ENCODE measurements at places on chromosomes 7 and 10.

DNA sequence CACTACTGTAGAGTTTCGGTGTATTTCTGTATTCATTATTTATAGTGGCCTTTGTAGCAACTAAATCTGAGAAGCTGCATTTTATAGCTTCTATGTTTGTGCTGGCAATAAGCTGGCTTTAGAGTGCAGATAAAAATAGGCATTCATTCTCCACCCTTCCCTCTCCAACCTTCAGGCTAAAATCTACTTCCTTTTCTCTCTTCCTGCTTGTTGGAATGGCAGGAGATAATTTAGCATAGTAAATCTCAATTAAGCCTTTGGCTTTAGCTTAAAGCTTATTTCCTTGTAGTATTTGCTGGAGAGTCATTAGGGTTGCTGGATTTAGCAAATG, 58.5 kb downstream of the CPVL start:
- no peak for DNase-seq

DNA sequence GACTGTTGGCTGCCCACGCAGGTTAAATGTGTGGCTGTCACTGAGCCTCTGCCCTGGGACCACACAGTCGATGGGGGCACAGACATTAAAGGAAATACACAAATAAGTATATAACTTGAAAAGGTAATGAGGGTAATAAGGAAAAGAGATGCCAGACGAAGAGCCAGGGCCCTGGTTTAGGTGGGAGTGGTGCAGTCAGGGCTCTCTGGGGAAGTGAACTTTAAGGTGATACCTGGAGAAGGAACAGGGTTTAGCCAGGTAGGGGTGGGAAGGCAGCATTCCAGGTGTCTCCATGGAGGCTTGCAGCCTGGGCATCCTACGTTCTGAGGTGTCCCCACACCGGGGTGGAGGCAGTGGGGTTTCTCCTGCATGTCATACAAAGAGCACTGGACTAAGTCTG, 50.4 kb downstream of the UNC5B start:
- DNase-seq: no peak

DNA sequence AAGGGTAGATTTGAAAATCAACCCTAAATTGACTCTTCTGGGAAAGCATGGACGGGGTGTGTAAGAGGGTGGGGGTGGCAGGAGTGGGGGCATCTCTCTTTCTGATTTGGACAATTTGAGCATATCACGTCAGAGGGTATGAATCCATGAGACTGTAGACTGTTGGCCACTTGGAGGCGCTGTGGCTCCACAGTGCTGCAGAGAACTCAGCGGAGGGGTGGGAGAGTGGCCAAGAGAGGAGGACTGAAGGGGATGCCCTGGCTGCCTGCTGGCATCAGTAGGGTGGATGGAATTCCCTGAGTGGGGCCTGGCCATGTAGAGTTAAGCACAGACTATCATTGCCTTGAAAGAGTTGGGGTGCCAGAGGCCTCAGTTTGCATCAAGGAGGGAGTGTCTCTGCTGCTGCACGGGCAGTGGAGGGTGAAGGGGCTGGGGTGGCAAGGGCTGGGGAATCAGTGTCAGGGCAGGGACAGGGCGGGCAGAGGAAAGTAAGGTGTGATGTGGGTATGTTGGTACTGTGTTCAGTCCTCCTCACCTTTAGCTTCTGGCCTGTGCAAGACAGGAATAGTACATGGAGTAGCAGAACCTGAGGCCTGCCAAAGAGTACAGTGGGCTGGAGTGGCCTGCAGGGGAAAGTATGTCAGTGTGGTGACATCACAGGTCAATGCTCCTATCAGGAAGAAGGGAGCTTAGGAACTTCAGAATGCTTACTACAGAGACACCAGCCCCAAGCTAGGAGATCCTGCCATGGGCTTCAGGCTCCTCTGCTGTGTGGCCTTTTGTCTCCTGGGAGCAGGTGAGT, 133.5 kb upstream of the PRSS58 start:
- no peak for DNase-seq

- DNase-seq: no peak
These were observed 857 bp upstream of the FOXP2 start for GRCh38 chr7:114413761-114414155.

GRCh38 chr10:22931948-22932347, 4.1 kb downstream of the ARMC3 start:
- DNase-seq: no peak

GRCh38 chr7:107461938-107462533, 7.8 kb upstream of the GPR22 start:
- no peak for DNase-seq

DNA sequence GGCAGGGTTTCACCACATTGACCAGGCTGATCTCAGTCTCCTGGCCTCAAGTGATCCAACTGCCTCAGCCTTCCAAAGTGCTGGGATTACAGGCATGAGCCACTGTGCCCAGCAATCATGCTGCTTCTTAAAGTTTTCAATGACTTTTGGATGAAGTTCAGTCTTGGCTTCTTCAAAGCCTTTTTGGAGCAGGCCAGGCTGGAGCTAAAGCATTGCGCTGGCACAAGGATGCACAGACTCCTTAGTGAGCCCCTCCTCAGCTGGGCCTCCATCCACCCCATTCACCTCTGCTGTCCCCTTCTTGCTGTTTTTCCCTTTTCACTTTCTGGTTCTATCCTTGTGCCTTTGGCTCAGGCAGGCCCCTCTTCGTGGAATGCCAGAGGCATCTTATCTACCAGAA, 638.6 kb downstream of the TYW1 start:
- no peak for DNase-seq

- DNase-seq: no peak
These were observed 283.6 kb downstream of the SUGCT start for GRCh38 chr7:40418448-40418847.

DNA sequence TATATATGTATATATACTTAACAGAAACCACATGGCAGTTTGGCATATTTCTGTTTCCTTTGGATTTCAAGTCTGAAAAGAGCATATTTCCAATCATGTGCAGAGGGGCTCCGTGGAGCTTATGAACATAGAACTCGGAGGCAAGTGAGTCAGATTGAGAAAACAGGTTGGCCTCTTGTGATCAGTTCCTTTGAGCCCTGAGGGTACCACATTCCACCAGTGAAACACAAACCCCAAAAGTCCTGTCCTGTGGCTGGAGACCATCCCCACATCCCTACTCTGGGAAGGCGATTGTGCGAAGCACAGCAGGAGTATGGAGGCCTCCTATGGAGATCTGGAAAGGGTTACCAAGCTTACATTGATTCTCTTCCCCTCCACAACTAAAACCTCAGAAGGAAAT, 196.7 kb upstream of the TMEM72 start:
- DNase-seq: no peak

- DNase-seq: no peak
These were observed 54.6 kb upstream of the ZNF32 start for GRCh38 chr10:43703286-43703685.

GRCh38 chr10:1498746-1499358, 238.5 kb downstream of the ADARB2 start:
- no peak for DNase-seq

GRCh38 chr7:78465894-78466293, 667.3 kb downstream of the PHTF2 start:
- DNase-seq: no peak

- no peak for DNase-seq
These were observed 22.5 kb downstream of the RBM20 start for GRCh38 chr10:110666673-110667072.

- peak; percentile 29 for DNase-seq
These were observed 12.8 kb downstream of the CPA1 start for GRCh38 chr7:130393101-130393561.

DNA sequence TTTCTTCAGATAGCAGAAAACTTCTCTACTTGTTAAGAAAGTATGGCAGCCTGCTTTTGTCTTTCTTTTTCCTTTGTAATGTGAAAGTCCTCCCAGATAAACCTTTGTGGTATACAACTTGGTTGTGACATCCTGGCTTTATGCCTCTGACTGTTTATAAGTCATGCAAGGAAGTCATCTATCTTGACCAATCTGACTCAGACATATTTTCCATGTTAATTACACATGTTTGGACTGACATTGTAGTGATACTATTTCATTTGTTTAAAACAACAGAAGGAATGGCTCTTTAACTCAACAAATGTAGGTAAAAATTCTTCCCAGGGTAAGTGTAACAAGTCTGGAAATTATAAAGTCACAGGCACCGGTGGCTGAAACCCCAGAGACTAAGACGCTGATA, 341.6 kb upstream of the MEOX2 start:
- peak; percentile 82 for DNase-seq

DNA sequence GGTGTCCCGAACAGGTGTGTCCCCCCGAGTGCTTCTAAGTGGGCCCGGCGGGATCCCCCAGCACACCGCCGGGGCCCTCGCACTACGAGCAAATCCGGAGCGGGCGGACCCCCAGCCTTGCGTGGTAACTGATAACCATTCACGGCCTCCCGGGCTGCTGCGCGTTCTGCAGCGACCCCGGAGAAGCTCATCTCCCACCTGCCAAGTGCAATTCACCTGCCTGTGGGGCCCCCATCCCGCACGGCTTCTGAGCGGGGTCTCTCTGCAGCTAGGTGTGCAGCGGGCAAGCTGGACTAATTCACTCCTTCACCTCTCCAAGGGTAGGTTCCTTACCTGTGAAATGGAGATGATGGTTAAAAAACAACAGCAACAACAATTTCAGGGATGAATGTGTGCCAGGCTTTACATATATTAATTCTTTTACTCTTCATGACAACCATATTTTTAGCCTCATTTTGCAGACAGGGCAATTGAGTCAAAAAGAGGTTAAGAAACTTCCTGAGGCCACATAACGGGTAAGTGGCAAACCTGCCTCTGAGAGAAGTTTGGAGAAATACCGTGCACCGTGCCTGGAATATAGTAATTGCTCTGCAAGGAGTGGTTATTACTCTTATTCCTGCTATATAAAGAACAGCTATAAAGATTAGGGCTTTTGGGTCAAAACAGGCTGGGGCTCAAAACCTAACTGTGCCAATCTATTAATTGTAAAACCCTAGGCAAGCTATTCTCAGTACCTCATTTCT, 652 bp upstream of the PODXL start:
- DNase-seq: no peak

DNA sequence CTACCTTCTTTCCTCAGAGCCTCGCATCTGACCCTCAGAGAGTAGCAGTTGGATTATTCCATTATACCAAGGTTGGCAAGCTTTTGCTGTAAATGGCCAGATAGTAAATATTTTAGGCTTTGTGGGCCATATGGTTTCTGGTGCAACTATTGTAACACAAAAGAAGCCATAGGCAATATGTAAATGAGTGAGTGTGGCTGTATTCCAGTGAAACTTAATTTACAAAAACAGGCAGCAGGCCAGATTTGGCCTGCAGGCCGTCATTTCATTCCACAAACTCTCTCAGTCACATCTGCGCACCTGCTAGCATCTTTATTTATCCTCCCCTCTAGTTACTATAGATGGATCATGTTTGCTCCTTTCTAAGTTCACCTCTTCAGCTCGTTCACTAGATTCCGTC, 6.7 kb downstream of the ZNF518A start:
- no peak for DNase-seq

DNA sequence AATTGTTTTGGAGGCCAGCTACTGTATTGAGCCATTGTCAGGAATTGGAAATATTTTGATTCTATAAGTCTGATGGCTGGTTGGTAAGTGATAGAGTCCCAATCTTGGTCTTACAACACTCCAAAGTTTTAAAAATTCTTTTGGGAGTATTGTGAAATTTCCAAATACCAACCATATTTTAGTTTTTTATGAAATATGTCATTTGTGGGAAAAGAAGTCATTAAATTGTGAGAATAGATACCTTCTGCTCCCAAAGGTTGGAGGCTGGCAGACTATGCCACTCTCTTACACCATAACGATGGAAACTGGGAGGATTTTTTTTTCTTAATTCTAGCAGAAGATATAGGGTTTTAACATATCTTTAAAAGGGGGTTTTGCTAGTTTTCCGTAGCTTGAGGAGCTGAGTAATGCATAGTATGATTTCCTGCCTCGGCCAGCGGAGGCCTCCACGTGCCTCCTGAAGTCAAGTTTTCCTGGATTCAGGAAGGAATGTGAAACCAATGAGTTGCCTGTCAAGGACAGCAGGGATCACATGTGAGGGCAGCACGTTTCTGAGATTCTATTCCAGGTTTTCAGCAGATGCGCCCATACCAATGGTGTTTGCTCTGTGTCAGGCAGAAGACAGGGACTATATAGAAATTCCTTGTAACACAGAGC, 92.2 kb upstream of the LAMB4 start:
- DNase-seq: peak; percentile 58

DNA sequence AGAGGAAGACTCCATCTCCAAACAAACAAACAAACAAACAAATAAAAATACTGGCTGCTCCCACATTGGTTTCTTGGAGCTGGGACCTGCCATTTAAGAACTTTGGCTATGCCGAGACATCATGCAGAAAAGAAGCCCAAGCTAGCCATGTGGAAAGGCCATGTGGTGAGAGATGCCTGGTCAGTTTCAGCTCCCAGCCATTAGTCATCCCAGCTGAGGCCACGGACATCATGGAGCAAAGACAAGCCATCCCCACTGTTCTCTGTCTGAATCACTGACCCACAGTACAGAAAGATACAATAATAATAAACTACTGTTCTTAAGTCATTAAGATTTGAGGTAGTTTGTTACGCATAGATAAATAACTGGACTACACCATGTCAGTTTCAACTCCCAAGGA, 70.0 kb upstream of the PCBD1 start:
- DNase-seq: no peak
